Activated CD4-positive, alpha-beta T cell treated with anti-CD3 and anti-CD28 coated beads, Interleukin-10, Interleukin-2, amounts not matched to agents 100 ng/mL and 50 ng/mL, durations not matched to agents 16 hours and 8 hours (primary cell): ENCODE measurements at places on chromosomes 16 and 17.

DNA sequence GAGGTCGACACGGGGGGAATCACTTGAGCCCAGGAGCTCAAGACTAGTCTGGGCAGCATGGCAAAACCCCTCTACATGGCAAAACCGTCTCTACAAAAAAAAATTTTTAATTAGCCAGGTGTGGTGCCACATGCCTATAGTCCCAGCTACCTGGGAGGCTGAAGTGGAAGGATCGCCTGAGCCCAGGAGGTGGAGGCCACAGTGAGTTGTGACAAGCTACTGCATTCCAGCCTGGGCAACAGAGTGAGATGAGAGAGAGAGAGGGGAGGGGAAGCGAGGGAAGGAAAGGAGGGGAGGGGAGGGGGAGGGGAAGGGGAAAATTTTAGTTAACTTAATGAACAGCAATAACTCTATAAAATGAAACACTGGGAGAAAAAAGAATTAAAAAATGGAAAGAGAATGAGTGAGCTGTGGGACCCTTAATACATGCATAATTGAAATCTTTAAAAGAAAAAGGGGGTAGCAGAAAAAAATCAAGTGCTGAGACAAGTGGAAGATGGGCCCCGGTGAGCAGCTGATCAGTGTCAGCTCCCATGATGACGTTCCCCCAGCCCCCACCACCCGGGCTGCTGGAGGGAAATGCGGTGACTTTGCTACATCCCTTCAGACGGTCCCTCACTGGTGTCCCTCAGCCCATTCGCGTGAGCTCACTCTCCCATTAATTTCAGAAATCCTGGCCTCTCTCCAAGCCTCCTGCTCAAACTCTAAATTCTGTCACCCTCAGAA, 2.7 kb downstream of the ASGR2 start:
- DNase-seq: no peak

DNA sequence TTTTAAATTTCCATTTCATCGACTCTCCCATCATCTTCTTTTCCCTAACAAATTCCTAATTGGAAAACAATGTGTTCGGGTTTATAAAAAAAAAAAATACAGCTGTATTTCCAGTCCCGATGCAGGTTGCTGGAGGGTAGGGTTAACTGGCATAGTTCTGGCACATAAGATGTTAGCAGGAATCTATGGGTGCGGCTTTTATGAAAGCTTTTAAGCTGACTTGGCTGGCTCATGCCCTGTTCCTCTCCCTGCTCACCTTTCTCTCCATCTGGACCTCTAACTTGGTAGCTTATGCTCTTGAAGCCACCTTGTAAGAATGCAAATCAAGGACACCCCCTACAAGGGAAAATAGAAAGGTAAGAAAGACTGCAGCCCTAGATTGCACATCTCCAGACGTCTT, 33.2 kb upstream of the KCNJ2 start:
- no peak for DNase-seq

DNA sequence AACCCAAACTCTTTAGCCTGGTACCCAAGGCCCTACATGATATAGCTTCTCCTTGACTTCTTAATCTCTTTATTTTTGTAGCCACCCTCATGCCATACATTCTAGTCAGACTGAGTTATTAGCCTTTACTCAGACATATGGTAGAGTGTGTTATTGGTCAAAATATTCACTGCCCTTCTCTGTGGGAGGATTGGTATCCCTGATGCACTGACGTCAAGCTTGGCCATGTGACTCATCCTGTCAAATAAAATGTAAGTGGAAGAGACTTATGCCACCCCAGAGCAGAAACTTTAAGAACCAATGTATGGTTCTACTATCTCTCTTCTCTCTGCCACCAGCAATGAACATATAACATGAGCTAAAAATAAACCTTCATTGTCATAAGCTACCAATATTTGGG, 12.2 kb upstream of the BEAN1 start:
- no peak for DNase-seq

- no peak for DNase-seq
Measured at GRCh38 chr16:19810817-19811731, 73.6 kb downstream of the GPRC5B start.

- DNase-seq: no peak
Measured at GRCh38 chr16:14109077-14109775, 38.1 kb downstream of the MRTFB start.

GRCh38 chr16:55046916-55047315, 116.3 kb downstream of the IRX5 start:
- DNase-seq: no peak
